Astrocyte of the cerebellum (primary cell): ENCODE measurements at places on chromosomes 1 and 21.

- DNase-seq = no peak
These were observed 629 bp downstream of the RPS27 start for GRCh38 chr1:153991151-153991630.

- no peak for DNase-seq
These were observed 528.1 kb downstream of the KIF26B start for GRCh38 chr1:245682638-245683628.

DNA sequence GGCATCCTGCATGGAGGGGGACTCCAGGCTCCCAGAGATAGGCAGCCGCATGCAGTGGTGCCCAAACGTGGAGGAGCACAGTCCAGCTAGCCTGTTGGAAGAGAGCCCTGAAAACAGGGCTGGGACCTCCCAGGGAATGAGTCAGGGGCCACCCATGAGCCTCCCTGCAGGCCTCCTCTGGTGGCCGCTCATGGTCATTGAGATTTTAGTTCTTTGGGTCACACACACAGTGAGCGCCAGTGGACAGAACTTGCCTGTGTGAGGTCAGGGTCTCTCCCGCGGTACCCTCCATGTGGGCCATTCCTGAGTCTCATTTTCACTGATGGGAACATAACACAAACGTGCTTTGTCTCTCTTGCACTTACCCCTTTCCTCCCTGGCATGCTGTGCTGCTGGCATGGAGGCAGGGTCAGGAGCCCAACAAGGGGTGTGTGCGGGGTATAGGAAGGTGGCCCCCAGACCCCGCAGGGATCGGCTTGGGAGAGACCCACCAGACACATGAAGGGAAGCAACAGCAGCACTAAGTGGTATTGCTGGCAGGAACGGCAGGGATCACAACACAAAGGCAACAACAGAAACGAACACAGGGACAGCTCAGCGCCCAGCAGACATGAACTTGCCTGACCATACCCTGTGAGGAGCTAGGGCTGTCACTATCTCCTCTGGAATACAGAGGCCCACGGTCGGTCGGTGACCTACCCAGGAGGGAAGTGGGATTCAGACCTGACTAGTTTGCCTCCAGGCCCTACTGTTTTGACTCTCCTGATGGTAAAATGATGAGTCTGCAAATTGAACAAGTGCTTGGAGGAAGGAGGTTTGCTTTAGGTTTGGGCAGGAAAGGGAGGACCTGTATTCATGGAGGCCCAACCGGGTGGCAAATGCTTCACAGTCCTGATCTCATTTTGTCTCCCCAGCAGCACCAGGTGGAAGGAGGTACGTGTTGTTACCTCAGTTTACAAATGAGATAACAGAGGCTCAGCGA is 31.8 kb downstream of the ABCG1 start:
- no peak for DNase-seq

DNA sequence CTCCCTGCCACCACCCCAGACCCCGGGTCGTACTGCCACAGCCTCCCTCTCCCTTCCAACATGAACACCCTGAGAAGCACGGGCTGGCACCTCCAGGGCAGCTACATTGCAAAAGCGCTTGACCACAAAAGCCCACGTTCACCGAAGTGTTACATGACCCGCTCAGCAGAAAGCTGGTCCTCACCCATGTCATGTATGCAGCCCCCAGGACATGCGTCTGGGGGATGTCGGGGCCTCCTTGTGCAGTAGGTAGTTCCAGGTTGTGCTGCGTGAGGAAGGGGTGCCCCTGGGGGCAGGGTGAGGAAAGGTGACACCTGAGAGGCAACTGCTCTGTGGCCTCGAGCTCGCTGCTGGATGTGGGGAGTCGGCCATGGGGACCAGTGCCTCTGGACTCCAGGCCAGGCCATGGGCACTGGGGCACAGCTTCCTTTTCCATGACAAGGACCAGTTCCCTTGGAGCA is 102.0 kb upstream of the C1orf174 start:
- DNase-seq = no peak

GRCh38 chr21:16330908-16331268 is 601.1 kb downstream of the USP25 start:
- DNase-seq = no peak

GRCh38 chr1:154408174-154408777 is 3.1 kb downstream of the IL6R start:
- DNase-seq = no peak

GRCh38 chr21:33070744-33070997 is 730 bp downstream of the OLIG1 start:
- DNase-seq = no peak

GRCh38 chr1:175078629-175079028 is 11.0 kb downstream of the TNN start:
- DNase-seq = no peak

- DNase-seq = no peak
These were observed 15.5 kb downstream of the MX1 start for GRCh38 chr21:41441546-41441945.

DNA sequence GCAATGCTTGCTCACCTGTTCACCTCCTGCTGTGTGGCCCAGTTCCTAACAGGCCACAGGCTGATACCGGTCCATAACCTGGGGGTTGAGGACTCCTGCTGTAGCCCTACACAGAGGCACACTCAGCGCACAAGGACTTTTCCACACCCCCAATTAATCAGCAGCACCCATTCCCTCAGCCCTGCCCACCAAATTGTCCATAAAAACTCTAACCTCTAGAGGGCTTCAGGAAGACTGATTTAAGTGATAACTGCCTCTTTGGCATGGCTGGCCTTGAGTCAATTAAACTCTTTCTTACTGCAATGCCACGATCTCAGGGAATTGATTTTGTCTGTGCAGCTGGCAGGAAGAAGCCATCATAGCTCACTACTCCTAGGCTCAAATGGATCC is 71.3 kb upstream of the MUTYH start:
- no peak for DNase-seq

DNA sequence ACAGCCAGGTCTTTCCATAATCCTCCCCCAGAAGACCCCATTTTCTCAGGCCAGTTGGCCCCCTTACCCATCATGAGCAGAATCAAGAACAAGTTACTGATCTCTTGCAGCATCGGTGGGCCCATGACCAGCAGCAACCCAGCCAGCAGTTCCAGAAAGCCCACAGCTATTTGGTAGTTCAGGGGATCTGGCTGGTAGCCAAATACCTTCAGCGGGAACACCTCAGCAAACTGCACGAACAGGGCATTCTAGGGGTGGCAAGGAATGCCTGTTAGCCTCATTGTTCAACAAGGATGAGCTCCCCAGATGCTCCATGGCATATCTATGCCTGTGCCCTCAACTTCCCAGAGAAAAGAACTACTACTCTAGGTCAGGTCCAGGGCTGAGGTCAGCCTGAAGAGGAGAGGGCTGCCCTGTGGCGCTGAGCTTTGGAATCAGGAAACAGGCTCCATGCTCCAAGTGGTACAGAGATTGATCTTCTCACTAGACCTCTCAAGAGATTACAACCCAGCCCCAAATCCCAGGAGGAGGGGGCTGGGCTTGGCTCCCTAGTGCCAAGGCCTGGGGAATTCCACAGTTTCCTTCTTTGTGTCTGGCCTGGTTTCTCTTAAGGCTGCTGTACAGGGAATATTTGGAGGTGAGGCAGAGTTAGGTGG is 1.3 kb downstream of the TMEM35B start:
- no peak for DNase-seq

- DNase-seq = no peak
These were observed 110.4 kb downstream of the UCK2 start for GRCh38 chr1:165937829-165938228.
